Right lung (tissue), 10 donors: ENCODE measurements at places on chromosomes 11 and 22.

- DNase-seq: peak; percentile 55
These were observed 621.1 kb downstream of the OPCML start for GRCh38 chr11:132911186-132911585.

DNA sequence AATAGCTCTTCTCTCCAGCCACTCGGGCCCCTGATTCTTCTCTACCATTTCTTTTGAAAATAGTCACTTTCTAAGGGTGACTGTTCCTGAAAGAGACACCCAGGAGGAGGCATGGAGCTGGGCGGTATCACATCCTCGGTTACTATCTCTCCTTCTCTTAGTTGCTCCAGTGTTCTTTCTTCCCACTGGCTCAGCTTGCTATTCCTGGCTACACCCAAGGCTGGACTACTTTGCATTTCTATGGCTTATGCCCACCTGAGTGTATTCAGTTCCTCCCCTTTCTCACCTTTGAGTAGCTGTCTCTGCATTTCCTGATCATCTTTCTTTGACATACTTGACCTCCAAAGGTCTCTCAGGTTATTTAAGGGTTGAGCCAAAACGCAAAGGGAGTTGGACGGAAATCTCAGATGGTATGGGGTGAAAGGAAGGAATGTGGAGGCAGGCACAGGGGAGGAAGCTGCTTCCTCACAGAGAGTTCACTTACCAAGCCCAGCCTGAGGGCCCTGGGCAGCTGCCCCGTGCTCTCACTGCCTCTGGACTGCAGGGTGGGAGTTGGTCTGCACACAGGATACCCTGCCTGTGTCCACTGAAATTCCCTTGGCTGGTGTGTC is 155.7 kb downstream of the SNX19 start:
- no peak for DNase-seq

DNA sequence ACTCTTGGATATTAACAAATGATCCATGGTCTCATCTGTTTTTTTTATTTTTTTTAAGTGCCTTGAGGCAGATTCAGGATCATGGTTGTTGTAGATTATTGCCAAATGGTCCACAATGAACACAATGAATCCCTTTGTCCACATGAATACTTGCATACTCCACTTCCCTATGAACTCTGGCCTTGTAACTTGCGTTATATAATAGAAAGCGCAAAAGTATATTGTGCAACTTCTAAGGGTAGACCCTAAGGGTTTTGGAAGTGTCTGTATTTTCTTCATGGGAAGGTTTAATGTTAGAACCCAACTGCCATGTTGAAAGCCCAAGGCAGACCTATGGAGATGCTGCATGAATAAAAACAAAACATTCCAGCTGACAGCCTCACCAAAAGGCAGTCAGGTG is 8.1 kb upstream of the OR5AL1 start:
- no peak for DNase-seq

- DNase-seq: no peak
These were observed 65.8 kb downstream of the MORC2 start for GRCh38 chr22:30902496-30903357.
